ENCODE measurements at places on chromosomes 3 and 15.

- DNase-seq, result no peak
Observed at GRCh38 chr3:127394031-127394430, 106.2 kb upstream of the PRR20G start.

- no peak for DNase-seq
Observed at GRCh38 chr3:117611211-117611610, 901.6 kb downstream of the TUSC7 start.

- no peak for DNase-seq
Observed at GRCh38 chr3:168850109-168850508, 754.4 kb upstream of the GOLIM4 start.

- DNase-seq, result no peak
Observed at GRCh38 chr3:155420881-155421486, 127.5 kb upstream of the STRIT1 start.

- DNase-seq, result no peak
Observed at GRCh38 chr3:134351427-134351826, 22.8 kb downstream of the AMOTL2 start.

DNA sequence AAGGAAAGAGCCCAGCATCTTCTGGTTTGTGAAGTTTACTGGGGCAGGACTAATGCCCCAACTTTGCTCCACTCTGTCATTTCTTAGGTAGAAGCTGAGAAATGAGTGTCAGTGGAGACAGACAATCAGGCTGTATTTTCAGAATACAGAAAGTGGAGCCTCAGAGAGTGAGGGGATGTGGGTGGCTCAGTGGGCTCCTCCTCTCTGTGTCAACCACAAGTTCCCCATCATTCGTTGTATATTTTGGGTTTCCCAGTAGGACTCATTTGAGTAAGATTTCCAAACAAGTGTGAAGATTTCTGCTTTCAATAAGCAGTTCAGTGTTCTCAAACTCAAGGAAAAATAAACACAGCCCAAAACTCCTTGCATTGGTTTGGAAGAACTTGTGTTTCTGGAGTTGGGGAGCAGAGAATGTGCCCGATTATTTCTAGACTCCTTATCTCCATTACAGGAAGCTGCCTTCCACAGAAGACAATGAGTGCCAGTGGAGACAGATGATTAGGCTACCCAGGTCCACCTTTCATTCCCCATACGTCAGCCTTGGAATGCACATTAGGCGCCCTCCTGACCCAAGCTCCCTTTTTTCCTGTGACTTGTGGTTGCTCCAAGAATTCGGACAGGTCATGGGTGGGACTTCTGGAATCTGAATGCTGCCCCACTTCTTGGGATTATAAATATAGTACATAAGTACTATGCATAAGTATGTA, 792.1 kb upstream of the LMCD1 start:
- no peak for DNase-seq

GRCh38 chr3:131072845-131073244, 46.2 kb downstream of the NEK11 start:
- no peak for DNase-seq

DNA sequence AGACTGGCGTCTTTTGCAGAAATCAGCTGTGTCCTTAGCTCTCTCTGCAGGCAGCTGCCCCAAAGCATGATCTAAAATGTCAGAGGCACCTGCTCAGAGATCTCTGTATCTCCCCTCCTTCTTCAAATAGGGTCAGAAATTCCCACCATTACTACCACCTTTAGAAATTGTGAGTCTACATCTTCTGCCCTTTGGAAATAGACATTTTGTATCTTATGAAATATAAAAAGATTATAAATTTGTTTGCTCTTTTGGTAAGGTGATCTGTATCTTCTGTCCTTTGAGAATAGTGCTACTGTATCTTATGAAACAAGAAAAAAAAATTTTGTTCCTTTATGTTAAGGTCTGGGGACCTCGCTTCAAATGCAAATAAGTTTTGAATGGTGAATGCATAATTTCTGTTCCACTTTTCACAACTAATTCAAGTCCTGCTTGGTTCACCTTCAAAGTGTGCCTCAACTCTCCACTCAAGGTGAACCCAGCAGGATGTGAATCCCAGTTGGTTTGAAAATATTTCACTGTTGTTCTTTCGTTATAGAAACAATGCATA, 28.3 kb upstream of the GPD1L start:
- DNase-seq, result no peak

Data from activated T-helper 9 cell treated with anti-CD3 and anti-CD28 coated beads, Interleukin-2, amount 50 U/mL, for 16 hours (primary cell).